ENCODE measurements at places on chromosomes 3 and 15.

- peak; percentile 58 for DNase-seq
These were observed 48.7 kb upstream of the SKOR1 start for GRCh38 chr15:67776600-67776999.

DNA sequence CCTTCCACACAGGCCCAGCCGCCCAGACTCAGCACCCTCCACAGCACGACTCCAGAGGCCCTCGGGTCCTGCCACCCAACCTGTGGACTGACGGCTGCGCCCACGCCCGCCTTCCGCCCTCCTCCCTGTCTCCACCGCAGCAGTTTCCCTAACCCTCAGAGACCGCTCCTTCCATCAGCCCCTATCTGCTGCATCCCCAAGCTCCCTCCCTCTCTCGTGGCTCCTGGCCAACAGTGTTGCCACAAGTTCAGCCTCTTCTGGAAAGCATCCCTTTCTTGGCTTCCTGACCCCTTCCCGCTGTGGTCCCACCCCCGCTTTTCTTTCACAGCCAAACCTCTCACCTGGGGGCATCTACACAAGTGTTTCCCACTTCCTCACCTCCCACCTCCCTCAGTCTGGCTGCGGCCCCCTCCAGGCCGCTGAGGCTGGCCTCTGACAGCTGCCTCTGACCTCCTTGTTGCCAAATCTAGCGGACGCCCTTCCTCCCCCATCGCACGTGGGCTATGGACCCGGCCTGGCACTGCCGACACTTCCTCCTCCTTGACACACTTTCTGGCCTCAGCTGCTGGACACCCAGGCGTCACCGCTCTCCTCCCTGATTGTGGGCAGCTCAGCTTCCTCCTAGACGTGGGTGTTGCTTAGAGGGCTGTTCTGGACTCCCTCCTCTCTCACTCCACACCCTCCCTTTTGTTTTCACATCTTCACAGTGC is 168.8 kb upstream of the TLE3 start:
- peak; percentile 30 for DNase-seq

- no peak for DNase-seq
These were observed 103.1 kb downstream of the LRRK1 start for GRCh38 chr15:101022306-101022705.

- peak; percentile 6 for DNase-seq
These were observed 263.6 kb downstream of the GABRG3 start for GRCh38 chr15:27234593-27234992.

- peak; percentile 61 for DNase-seq
These were observed 49.3 kb upstream of the KCNAB1 start for GRCh38 chr3:156071031-156071430.

DNA sequence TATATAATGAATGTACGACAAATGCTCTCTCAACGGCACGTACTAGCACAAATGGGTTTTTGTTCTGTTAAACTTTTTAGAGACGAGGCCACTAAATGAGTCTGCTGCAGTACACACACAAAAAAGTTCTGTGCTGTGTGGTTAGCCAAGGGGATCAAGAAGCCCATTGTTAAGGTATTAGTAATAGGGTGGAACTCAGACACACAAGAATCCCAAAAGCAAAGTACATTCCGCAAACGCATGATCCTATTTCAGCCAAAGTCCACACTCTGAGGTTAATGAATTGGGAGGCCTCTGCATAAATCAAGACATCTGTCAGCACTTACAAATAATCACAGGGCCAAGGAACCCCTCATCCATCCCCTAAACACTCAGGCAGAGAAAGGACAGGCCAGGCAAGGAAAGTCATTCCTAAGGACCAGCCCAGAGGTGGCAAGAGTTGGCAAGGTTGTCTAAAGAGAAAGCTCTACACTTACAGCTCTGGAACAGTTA is 12.1 kb downstream of the OSBPL10 start:
- peak; percentile 97 for DNase-seq

DNA sequence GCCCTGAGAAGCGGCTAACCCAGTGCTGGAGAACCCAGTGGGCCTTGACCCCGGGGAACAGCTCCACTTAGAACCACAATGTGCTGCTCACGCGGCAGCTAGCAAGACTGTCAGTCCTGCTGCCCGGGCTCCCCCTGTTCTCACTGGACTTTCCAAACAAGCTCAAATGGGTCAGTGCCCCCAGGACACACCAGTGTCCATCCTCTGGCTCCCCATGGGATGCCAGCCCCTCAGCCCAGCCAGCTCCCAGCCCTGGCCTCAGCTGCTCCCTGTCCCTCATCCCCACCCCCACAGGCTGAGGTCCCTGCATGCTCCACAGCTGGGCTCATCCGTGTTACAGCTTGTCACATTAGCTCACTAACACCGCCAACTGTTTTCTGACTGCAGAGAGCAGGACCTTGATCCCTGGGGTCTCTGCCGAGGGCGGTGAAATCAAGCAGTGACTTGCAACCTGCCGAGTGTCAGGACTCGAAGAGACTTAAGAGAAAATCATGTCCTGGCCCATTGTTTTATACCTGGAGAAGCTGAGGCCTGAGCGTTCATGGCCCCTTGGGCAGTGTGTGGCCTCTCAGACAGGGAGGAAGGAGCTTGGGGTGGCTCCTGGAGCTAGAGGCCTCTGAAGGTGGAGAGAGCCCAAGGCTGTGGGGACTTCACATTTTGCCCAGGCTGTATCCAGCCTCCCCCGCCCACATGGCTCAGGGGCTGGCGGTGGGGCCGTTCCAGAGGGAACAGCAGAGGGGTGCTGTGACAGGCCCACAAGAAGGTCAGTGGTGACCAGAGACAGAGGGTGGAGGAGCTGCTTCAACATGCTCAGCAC is 157.5 kb downstream of the MEGF11 start:
- DNase-seq = no peak

Measured in fibroblast of skin of right biceps (primary cell).